Tracheal epithelial cell (primary cell): ENCODE measurements at places on chromosomes 7 and 10. TPM values are rescaled to one million over a fixed set of nuclear protein-coding genes. Genes with fewer than 3 reads are reported as not detected.

The ASB13 gene
- total RNA-seq = 11.8 and 23.9 TPM in 2 replicates

The H2AZ2 gene
- total RNA-seq = 61.4 and 72.5 TPM in 2 replicates

The ASZ1 gene
- total RNA-seq = not detected in 2 replicates

The SNX10 gene
- 1.1 and 15.9 TPM in 2 replicates for total RNA-seq

The ETV1 gene
- total RNA-seq = 0.24 and 0.43 TPM in 2 replicates

The LOXL4 gene
- total RNA-seq = 0.64 and 5.3 TPM in 2 replicates

The TUBB8 gene
- not detected in 2 replicates for total RNA-seq

The FHIP2A gene
- total RNA-seq = 9.4 and 11.5 TPM in 2 replicates

The NCF1 gene
- total RNA-seq = 0.48 TPM in 1 of 2 replicates, not detected in the other

The PDCD11 gene
- total RNA-seq = 44.3 and 54.5 TPM in 2 replicates

The LRWD1 gene
- total RNA-seq = 20.0 and 39.0 TPM in 2 replicates

The CYP17A1 gene
- total RNA-seq = not detected in 2 replicates
